ENCODE measurements at places on chromosomes 2 and 18. TPM values are rescaled to one million over a fixed set of nuclear protein-coding genes. Genes with fewer than 3 reads are reported as not detected.

The NDC80 gene
- 33.0 TPM for total RNA-seq

The PIAS2 gene
- 8.1 TPM for total RNA-seq

The WBP1 gene
- 81.7 TPM for total RNA-seq

The MYOM1 gene
- total RNA-seq: 0.15 TPM

The MSTN gene
- under 0.01 TPM for total RNA-seq

The SMC6 gene
- total RNA-seq: 13.4 TPM

The ASB18 gene
- total RNA-seq: not detected

The NTSR2 gene
- total RNA-seq: not detected

The TMEM17 gene
- 1.5 TPM for total RNA-seq

The IL36B gene
- total RNA-seq: not detected

The ESPNL gene
- total RNA-seq: 5.2 TPM

The ATP9B gene
- 9.6 TPM for total RNA-seq

Measured in bronchus fibroblast of lung (primary cell).